T-helper 22 cell (primary cell): ENCODE measurements at places on chromosomes 5 and 9.

DNA sequence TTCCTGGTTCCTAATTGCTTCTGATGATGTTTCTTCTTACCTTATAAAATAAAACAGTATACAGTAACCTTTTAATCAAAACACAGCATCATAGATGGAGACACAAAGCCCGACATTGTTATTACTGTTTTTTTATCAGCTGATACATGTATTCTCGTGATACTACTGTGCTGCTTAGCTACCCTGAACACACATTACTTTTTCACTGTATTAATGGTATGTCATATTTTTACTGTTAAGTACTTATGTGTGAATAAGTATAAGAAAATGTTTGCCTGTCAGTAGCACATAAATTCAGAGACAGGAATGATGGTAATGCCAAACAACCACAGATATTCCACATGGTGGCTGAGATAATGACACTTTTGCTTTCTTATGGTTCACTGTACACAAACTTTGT, 68.7 kb downstream of the RAB24 start:
- DNase-seq, result no peak

GRCh38 chr5:145867806-145868205, 5.0 kb downstream of the GRXCR2 start:
- DNase-seq, result no peak

GRCh38 chr5:31707329-31707728, 68.4 kb downstream of the PDZD2 start:
- DNase-seq, result no peak

- no peak for DNase-seq
Observed at GRCh38 chr5:175325681-175326080, 118.3 kb downstream of the DRD1 start.

DNA sequence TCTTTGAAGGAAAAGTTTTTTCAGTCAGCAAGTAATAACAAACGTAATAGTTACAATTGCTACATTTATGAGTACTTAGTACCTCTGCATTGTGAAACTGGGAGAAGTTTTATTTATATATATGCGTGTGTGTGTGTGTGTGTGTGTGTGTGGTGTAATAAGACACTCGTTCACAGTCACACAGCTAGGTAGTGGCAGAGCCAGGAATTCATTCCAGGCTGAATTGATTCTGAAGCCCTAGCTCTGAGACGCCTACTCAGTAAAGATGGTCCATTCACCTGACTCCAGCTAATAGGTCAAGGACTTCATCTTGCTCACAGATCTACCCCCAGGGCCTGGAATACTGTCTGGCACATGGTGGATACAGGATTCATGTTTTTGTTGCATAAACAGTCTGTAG, 13.6 kb upstream of the CAST start:
- no peak for DNase-seq

DNA sequence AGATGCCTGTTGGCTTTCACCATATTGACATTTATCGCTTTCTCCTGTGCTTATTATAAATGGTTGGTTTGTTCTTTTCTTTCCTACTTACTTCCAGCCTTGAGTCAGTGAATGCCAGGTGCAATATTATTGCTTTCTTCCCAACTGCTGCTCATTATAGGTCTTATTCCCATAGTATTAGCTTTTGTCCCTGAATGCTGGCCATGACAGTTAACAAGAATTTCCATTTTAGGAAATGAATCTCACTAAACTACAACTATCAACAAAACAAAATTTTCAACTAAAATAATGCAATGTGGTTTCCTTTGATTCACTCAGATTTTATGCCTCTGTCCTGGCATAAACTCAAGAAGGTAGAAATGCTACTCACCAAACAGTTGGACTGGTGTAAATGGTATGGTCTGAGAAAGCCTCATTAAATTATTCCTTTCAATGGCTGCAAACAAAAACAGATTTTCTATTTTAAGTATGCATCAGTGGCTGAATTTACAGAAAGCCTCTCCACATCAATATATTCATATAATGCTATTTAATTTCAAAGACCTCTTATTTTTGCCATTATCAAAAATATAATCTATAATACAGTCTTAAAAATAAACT, 145.4 kb downstream of the TRPM6 start:
- DNase-seq, result no peak

DNA sequence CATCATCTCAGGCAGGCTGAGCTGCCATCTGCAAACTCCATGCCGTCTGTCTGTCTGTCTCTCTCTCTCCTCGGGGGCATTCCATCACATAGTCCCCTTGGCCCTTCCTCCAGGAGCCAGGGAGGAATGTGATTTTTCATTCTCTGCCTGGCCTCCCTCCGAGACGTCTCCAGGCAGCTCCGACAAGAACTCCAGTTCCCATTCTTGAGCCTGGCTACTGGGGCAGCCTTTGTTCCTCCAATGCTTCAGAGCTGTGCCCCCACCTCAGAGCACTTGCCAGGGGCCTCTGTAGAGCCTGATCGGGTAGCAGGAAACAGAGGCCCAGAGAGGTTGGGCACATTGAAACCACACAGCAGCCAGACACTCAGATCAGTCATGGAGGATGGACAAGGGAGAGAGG, 74.0 kb downstream of the COL27A1 start:
- no peak for DNase-seq

- DNase-seq, result no peak
Observed at GRCh38 chr5:139806111-139806510, 10.5 kb downstream of the PSD2 start.

GRCh38 chr5:63596254-63596653, 366.0 kb downstream of the HTR1A start:
- no peak for DNase-seq

GRCh38 chr5:112342389-112342788, 76.7 kb downstream of the EPB41L4A start:
- no peak for DNase-seq

GRCh38 chr5:90866915-90867731, 308.5 kb downstream of the ADGRV1 start:
- DNase-seq, result no peak

DNA sequence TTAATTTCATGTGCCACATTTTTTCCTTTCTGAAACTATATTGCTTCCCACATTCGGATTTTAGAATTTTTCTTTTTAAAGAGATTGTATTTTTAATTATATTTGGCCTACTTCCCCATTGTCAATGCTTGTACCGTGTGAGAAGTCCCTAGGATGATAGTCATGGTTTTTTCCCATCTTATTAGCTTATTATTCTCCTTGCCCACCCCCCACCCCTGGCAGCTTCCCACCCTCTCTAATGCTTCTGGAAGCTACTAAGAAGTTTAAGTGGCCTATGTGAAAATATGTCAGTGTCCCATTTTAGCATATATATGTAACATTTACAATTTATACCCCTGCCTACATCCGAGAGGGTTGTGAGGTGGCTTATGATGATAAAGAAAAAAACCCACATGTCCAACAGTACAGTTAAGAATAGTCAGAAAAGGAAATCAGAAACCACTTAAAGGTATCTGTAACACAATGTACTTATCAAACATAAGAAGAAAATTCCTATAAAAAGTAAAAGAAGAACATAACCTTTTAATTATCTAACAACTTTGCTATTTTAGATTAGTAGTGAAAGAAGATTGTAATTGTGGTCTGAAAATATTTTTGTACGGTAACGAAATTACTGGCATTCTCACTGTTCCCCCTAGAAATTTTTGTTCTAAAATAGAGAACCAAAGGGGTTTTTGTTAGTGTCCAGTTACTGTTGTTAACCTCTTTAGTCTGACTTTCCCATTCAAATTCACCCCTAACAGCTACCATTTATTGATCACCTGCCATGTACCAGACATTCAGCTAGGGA, 62.1 kb downstream of the SLC44A1 start:
- DNase-seq, result no peak

DNA sequence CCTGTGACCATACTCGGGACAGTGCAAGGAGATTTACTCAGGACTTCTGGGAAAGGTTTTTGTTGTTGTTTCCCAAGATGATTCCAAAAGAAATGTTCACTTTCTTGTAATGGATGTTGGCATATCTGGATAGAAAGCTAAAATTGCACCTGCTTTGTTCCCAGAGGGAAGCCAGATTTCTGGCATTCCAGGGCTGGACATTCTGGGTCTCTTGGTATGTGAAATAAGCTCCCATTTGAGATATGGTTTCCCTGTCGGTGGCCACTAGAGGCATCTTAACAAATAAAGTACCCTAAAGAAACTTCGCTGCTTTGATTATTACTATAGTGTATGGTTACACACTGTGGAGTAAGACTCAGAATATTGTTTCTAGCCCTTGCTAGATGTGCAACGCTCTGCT, 737.3 kb downstream of the BRINP1 start:
- no peak for DNase-seq
